Heart right ventricle (tissue), 16 donors: ENCODE measurements at places on chromosomes 11 and 22.

DNA sequence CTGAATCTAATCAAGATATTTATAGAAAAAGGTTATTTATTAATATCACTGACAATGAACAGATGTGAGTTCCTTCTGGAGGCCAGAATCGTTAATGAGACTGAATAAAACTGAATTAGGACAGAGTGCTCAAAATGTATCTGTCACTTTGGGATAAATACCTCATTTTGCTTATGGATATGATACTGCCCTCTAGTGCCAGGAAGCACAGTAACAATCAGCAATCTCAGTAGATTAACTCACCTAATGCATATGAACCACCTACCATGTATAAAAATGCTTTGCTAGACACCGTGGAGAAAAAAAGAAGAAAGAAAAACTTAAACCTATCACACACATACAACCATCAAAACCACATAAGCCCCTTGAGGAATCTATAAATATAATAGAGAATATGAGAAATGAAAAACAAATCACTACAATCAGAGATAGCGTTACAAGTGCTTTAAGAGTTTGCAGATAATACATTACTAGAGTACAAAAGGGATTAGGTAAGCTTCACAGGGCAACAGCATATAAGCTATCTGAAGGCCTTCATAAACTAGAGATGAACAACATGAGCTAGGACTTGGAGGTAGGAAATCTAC is 117.4 kb downstream of the SGSM3 start:
- no peak for DNase-seq

GRCh38 chr11:15577519-15577918 is 462.8 kb downstream of the INSC start:
- no peak for DNase-seq

DNA sequence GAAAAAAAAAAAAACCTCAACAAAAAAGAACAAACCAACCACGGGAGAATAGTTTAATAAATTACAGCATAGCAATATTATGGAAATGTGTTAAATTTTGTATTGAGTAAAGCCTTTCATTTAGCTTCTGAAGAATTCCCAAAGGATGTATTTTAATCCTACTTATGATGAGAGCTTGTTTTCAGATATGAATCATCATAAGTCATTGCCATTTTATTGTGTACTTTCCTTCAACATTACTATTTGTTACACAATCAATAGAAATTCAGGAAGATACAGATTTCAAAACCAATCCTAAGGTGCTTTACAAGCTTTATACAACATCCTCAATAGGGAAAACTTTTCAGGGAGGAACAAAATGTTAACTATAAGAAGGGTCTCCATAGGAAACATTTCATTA is 200.6 kb upstream of the CTSC start:
- DNase-seq, result no peak

DNA sequence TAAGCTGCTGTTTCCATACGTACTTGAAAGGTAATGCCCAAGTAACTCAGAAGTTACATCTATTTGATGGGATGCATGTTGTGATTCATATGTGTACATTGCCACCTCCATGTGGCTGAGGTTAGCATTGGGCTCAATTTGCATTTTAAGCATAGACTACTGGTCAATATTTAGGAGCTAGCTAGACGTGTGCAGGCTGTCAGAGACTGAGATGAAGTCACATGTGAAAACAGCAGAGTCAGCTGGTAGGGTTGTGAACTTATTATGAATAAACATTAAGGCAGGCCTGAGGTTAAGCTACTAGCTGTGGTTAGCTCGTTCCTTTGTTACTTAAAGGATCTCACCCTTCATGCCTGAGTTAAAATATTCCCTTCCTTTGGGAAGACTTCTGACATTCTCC is 114.5 kb upstream of the MTNR1B start:
- no peak for DNase-seq

DNA sequence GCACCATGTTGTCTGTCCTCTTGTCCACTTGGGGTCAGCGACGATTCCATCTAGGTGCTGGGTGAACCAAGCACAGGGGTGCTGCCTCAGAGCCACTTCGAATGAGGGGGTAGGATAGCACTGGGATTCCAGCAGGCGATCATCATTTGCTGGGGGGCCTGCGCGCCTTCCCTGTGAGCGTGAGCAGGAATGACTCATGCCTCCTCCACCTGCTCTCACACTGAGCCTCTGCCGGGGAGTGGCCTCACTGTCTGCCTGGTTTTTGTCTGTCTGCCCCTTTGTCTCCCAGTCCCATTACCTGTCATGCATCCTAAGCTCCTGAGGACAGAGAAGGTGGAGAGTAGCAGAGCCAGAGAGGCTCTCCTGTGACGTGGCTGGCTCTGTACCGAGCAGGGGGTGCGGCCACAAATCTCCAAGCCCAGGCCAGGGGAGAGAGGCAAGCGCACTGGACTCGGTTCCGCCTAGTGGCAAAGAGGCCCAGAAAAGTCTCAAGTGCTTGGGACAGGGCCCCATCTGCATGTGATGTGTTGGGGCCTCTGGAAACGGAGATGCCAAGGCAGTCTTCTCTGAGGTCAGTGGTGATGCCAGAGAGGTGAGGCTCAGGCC is 30.8 kb downstream of the RSPH14 start:
- DNase-seq, result no peak

- DNase-seq, result no peak
Measured at GRCh38 chr11:93603225-93604007, 58.1 kb upstream of the CEP295 start.

DNA sequence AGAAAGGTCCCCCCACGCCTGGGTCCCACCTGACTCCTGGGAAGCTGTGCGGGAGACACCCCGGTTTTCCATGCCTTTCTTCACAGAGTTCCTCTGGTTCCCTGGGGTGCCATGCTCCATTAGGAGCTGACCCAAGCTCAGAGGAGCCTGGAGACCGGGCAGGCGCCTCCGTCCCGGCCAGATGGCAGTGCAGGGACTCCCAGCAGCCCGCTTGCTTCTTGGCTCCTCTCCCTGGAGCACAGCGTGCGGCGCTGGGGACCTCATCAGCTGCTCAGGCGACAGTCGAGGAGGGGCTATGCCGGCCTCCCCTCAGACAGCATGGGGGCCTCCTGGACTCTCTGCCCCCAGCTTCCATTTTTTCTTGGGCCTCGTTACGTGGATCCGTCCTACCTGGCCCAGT is 13.1 kb upstream of the TTLL12 start:
- no peak for DNase-seq

GRCh38 chr11:118640332-118641154 is 33.1 kb downstream of the PHLDB1 start:
- no peak for DNase-seq

DNA sequence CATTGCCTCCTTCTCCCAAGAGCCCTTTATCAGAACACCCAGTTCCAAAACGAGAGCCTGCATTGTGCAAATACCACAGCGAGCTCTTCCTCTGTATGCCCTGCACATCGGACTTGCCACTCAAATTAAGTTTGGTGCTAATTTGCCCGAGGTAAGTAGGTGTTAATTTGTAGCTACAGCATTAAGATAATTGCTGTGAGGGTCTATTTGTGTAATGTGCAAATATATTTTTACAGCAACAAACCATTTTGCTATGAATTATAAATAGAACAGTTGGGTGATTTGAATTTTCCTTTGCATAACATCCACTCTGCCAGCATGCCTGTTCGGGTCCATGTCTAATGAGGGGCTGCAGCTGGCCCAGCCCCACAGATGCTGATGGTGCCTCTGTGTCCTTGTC is 8.1 kb downstream of the ARHGAP8 start:
- DNase-seq, result no peak

DNA sequence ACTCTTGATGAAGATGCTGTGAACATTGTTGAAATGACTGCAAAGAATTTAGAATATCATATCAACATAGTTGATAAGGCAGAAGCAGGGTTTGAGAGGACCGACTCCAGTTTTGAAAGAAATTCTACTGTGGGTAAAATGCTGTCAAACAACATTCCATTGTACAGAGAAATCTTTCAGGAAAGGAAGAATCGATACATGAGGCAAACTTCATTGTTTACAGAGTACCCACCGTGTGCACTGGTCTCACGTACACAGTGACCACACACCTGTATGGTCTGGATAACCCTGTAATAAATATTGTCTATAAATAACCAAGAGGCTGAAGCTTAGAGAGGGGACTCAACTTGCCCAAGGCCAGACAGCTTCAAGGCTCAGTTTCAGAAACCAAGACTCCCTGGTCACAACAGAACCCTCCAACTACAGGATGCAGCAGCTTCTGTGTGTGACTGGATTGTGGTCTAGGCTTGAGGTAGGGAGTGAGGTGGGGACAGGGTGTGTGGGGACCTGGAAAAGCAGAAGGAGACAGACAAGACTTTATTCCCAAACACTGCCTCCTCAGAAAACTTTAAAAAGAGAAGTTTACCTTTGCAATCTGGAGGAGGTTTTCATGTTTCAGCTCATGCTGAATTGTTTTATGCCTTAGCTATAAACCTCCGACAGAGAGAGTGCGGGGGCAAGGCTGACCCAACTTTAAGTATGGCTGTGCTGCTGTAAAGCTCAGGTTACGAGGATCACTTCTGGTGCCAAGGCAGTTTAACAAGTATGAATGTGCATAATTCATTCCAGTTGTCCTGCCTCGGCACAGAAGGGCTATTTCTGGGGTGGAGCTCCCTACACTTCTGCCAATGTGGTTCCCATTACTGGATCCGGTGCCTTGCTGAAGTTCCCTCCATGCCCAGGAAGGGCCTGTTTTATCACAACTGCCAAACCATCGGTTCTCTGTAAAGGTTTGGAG is 372.6 kb upstream of the NARS2 start:
- DNase-seq, result no peak

- no peak for DNase-seq
Measured at GRCh38 chr11:72191961-72192381, at the start of gene FOLR1. TSS of gene FOLR1 (plus strand) at chr11:72192140. CDS start at chr11:72192174, 34 bp downstream.

DNA sequence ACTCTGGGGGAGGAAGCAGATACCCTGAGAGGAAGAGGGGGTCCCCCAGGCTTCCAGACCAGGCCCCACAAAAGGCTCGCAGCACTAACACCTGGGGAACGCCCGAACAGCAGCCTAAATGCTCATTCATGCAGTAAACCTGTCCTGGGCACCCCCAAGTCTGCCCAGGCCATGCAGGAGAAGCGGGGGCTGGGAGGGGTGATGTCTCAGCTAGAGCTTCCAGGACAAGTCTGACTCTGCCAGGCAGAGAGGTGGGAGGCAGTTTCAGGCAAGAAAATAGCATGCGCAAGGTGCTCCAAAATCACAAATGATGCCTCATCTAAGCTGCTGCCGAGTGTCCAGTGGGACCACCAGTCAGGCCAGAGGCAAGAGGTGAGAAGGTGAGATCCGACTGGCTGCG is 14.6 kb downstream of the CABP7 start:
- no peak for DNase-seq

DNA sequence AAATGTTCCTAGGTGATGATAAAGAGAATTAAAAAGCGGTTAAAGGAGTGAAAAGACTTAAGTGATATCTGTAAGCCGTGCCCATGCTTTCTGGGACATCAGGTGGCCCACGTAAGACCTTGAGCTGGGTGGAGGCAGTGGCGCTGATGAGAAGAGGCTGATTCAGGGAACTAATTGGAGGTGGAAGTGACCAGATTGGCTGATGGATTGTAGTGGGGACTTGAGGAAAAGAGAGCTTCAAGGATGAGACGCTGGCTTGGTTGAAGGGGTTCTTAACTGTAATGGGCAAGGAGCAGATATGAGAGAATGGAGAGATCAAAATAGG is 69.1 kb upstream of the EP300 start:
- DNase-seq, result no peak

DNA sequence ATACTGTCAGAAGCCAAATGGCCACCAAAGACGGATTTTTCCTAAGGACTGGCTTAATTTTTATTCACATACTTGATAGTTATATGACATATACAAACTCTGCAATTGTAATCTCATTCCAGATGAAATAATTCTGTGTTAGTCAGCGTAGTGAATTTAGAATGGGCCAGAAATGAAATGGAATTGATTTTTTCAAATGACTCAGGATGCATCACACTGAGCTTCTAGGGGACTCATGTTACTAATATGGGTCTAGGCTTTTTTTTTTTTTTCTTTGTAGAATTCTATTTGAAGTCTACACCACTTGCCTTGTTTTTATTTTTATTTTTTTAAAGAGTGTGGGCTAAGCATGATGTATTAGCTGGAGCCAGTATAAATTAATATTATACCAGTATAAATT is 62.7 kb downstream of the SPECC1L start:
- no peak for DNase-seq

- DNase-seq, result no peak
Measured at GRCh38 chr11:69686856-69687255, 11.7 kb upstream of the LTO1 start.

- DNase-seq, result no peak
Measured at GRCh38 chr11:18907391-18907790, 31.8 kb downstream of the MRGPRX1 start.

- DNase-seq, result peak; percentile 86
Measured at GRCh38 chr11:72813740-72814285, 398 bp upstream of the ATG16L2 start.

DNA sequence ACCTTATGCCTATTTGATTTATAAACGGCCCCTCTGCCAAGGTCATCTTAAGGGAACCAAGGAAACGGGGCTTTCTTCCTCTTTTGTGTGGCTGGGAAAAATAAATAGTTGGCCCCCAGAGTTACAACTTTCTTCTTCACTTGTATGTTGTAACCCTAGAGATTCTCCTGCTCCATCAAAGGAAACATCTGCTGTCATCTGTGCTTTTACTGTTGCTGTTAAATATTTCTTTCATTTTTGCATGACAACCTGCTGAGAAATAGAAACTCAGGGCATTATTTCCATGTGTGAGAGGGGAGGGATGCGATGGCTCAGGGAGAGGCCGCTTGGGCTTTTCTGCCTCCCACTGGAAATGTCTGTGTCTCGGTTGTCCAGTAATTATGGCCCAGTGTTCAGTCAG is 21.8 kb upstream of the CDC42EP2 start:
- DNase-seq, result no peak

DNA sequence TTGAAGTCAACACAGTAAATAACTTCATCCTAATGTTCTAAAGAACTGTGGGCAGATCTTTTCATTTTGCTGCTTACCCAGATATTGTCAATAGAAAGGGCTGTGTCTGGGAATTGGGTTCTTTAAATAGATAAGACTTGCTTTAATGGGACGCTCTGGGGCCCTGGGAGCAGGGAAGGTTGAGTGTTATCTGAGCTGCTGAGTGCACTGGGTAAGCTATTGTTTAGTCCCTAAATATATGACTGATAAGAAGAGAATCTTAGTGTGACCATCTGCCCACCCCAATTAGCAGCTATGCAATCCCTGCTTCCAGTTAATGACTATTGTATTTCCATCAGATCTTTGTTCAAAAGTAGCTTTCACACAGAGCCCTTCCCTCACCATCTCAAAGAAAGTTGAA is 44.4 kb downstream of the ARHGAP42 start:
- no peak for DNase-seq

GRCh38 chr22:23837911-23838680 is 710 bp downstream of the DERL3 start:
- no peak for DNase-seq
